Activated naive CD4-positive, alpha-beta T cell treated with anti-CD3 and anti-CD28 coated beads for 36 hours (primary cell): ENCODE measurements at places on chromosomes 11 and 22. TPM values are rescaled to one million over a fixed set of nuclear protein-coding genes. Genes with fewer than 3 reads are reported as not detected.

GRCh38 chr22:27408068-27408467 is 393.5 kb downstream of the MN1 start:
- H3K36me3 ChIP-seq, result no peaks in the 10 kb centered on the region
- no peaks in the 10 kb centered on the region for H3K4me1 ChIP-seq
- H3K27me3 ChIP-seq, result peaks cover 17% of the 10 kb centered on the region
- DNase-seq, result no peak
- no peak overlapping the region for H3K27ac ChIP-seq

DNA sequence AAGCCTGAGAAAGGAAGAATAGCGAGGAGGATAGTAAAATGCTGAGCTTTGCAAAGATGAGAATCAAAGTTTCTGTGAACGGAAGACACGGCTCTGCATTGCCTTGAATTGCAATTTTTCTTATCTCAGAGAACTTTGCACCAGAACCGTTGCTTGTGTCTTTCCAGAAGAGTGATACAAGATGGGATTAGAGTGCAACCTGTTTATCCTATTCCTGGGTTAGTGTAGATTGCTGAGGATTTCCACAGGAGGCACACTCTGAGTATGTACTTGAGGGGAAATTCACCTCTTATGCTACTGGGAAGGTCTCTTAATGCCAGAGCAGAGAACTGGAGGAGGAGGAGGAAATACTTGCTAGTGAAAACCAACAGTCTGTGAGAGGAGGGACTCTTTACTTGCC is 377.5 kb downstream of the OPCML start:
- H3K27me3 ChIP-seq, result peaks cover 6% of the 10 kb centered on the region
- H3K4me1 ChIP-seq, result no peaks in the 10 kb centered on the region
- no peak overlapping the region for H3K4me3 ChIP-seq
- no peaks in the 10 kb centered on the region for H3K36me3 ChIP-seq

- H3K27me3 ChIP-seq, result no peaks in the 10 kb centered on the region
- H3K4me1 ChIP-seq, result peaks cover 3% of the 10 kb centered on the region
- no peak overlapping the region for H3K4me3 ChIP-seq
- H3K27ac ChIP-seq, result no peak overlapping the region
Measured at GRCh38 chr11:74714904-74715303, 16.3 kb downstream of the CHRDL2 start.

GRCh38 chr11:115129473-115130289 is 374.5 kb downstream of the CADM1 start:
- no peak overlapping the region for H3K27ac ChIP-seq
- H3K4me3 ChIP-seq, result no peak overlapping the region
- peaks cover 2% of the 10 kb centered on the region for H3K27me3 ChIP-seq
- H3K4me1 ChIP-seq, result no peaks in the 10 kb centered on the region
- DNase-seq, result no peak

SMTNL1 gene
- not detected for total RNA-seq

GRCh38 chr11:105393326-105393725 is 216.5 kb upstream of the GRIA4 start:
- no peak for DNase-seq
- H3K36me3 ChIP-seq, result no peaks in the 10 kb centered on the region
- H3K27ac ChIP-seq, result no peak overlapping the region
- no peak overlapping the region for H3K4me3 ChIP-seq

MYOD1 gene
- total RNA-seq, result not detected

- DNase-seq, result no peak
- H3K27ac ChIP-seq, result no peak overlapping the region
- H3K36me3 ChIP-seq, result no peaks in the 10 kb centered on the region
- no peaks in the 10 kb centered on the region for H3K4me1 ChIP-seq
Measured at GRCh38 chr11:22415476-22415875, 77.3 kb downstream of the SLC17A6 start.

KRTAP5-11 gene
- total RNA-seq, result not detected

FAM227A gene
- total RNA-seq, result 0.35 TPM

- H3K27me3 ChIP-seq, result no peaks in the 10 kb centered on the region
- H3K4me1 ChIP-seq, result no peaks in the 10 kb centered on the region
- no peaks in the 10 kb centered on the region for H3K36me3 ChIP-seq
- no peak overlapping the region for H3K27ac ChIP-seq
- H3K4me3 ChIP-seq, result no peak overlapping the region
- no peak for DNase-seq
Measured at GRCh38 chr11:12496181-12497025, 119.0 kb downstream of the PARVA start.

IL17REL gene
- total RNA-seq, result 0.12 TPM

- no peak overlapping the region for H3K4me3 ChIP-seq
- peaks cover 5% of the 10 kb centered on the region for H3K36me3 ChIP-seq
- H3K27ac ChIP-seq, result no peak overlapping the region
- peaks cover 14% of the 10 kb centered on the region for H3K4me1 ChIP-seq
- no peaks in the 10 kb centered on the region for H3K27me3 ChIP-seq
Measured at GRCh38 chr11:62120431-62120830, 3.4 kb upstream of the INCENP start.

DNA sequence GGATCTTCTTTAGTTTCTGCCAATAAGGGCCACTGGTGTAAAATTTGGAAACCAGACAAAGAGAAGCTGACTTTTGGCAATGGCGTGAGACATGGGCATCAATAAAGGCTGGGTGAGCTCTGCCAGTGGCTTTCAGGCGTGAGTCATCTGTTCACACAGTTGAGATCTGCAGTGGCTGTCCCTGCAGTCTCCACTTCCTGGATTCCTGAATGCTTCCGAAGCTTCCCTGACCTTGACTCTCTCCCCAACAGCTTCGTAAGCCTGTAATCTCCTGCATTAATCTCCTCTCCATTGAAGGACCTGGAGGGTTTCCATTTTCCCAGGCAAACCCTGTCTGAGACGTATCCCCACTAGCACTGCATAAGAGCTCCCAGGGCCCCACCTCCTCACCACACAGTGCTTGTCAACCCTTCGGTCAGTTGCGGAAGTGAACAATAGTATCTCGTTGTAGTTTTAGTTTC is 574.7 kb downstream of the TBC1D22A start:
- H3K27me3 ChIP-seq, result peaks cover 6% of the 10 kb centered on the region
- no peaks in the 10 kb centered on the region for H3K36me3 ChIP-seq
- no peak for DNase-seq
- H3K4me3 ChIP-seq, result no peak overlapping the region
- H3K4me1 ChIP-seq, result no peaks in the 10 kb centered on the region
- H3K27ac ChIP-seq, result no peak overlapping the region

DNA sequence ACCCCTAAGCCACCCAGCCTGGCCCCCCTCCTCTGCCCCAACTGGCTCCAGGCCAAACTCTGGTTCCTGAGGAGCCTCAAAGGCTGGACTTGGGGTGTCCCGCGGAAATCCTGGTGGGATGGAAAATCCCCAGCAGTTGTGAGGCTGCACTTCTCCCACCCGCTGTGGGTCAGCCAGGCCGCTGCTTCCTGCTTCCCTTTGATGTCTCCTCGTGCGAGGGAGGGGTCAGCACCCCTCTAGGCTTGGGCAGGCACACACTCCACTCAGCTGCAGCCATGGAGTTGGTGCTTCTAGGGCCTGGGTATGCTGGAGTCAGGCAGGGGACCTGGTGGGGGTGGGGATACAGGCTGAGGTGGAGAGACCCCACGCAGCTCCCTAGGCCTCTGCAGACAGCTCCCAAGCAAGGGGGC is 12.0 kb downstream of the KCNQ1OT1 start:
- H3K36me3 ChIP-seq, result no peaks in the 10 kb centered on the region
- H3K4me3 ChIP-seq, result no peak overlapping the region

GRCh38 chr11:10658621-10659338 is 34.8 kb downstream of the IRAG1 start:
- peaks cover 6% of the 10 kb centered on the region for H3K4me1 ChIP-seq
- no peaks in the 10 kb centered on the region for H3K36me3 ChIP-seq
- no peak for DNase-seq
- no peaks in the 10 kb centered on the region for H3K27me3 ChIP-seq
- no peak overlapping the region for H3K27ac ChIP-seq

GRCh38 chr22:30605449-30606110 is 1.4 kb upstream of the TCN2 start:
- peak; percentile 69 for DNase-seq
- no peaks in the 10 kb centered on the region for H3K36me3 ChIP-seq
- no peak overlapping the region for H3K4me3 ChIP-seq
- peaks cover 33% of the 10 kb centered on the region for H3K4me1 ChIP-seq
- no peaks in the 10 kb centered on the region for H3K27me3 ChIP-seq

- H3K27me3 ChIP-seq, result peaks cover 22% of the 10 kb centered on the region
- DNase-seq, result no peak
- no peaks in the 10 kb centered on the region for H3K4me1 ChIP-seq
- H3K4me3 ChIP-seq, result no peak overlapping the region
- no peak overlapping the region for H3K27ac ChIP-seq
Measured at GRCh38 chr11:114501901-114502300, 57.8 kb downstream of the NXPE1 start.

GRCh38 chr11:88171982-88172381 is 3.3 kb downstream of the RAB38 start:
- no peak for DNase-seq
- no peak overlapping the region for H3K27ac ChIP-seq
- H3K36me3 ChIP-seq, result no peaks in the 10 kb centered on the region

DNA sequence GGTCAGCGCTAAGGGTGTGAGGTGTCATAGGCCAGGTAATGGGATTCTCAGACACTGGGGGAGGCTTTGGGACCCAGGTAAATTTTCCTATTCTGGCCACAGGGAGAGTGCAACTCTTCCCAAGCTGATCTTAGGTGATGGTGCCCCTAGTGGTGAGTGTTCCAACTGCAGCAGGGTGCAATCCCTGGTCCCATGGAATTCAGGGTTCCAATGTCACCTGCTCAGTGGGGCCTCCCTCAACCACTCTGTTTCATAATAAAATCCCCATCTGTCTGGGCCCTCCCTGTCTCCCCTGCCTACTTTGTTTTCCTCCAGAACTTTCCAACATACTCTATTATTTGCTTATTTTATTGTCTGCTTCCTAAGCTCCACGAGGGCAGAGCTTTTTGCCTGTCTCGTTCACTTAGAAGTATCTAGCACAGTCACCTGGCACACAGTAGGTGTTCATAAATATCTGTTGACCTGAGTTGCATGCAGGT is 2.9 kb upstream of the SGSM1 start:
- DNase-seq, result peak; percentile 76
- no peak overlapping the region for H3K4me3 ChIP-seq
- H3K36me3 ChIP-seq, result no peaks in the 10 kb centered on the region

- no peak overlapping the region for H3K4me3 ChIP-seq
- DNase-seq, result no peak
- H3K36me3 ChIP-seq, result peaks cover 24% of the 10 kb centered on the region
Measured at GRCh38 chr22:50216684-50217520, 16.1 kb downstream of the SELENOO start.

GRCh38 chr11:11512502-11512901 is 109.3 kb downstream of the GALNT18 start:
- no peaks in the 10 kb centered on the region for H3K36me3 ChIP-seq
- H3K4me1 ChIP-seq, result no peaks in the 10 kb centered on the region
- no peak overlapping the region for H3K27ac ChIP-seq
- no peak overlapping the region for H3K4me3 ChIP-seq
- H3K27me3 ChIP-seq, result no peaks in the 10 kb centered on the region

APIP gene
- 42.5 TPM for total RNA-seq

GRCh38 chr11:46315033-46315738 is 32.1 kb upstream of the DGKZ start:
- H3K27me3 ChIP-seq, result no peaks in the 10 kb centered on the region
- peaks cover 20% of the 10 kb centered on the region for H3K4me1 ChIP-seq
- no peak overlapping the region for H3K4me3 ChIP-seq
- H3K36me3 ChIP-seq, result no peaks in the 10 kb centered on the region
- DNase-seq, result peak; percentile 85
- no peak overlapping the region for H3K27ac ChIP-seq

GRCh38 chr11:96061730-96062129 is 137.8 kb upstream of the MTMR2 start:
- no peaks in the 10 kb centered on the region for H3K27me3 ChIP-seq
- DNase-seq, result no peak
- no peak overlapping the region for H3K4me3 ChIP-seq

- H3K4me1 ChIP-seq, result peaks cover 10% of the 10 kb centered on the region
- DNase-seq, result no peak
- no peaks in the 10 kb centered on the region for H3K27me3 ChIP-seq
- no peak overlapping the region for H3K27ac ChIP-seq
- H3K36me3 ChIP-seq, result peaks cover 22% of the 10 kb centered on the region
- H3K4me3 ChIP-seq, result no peak overlapping the region
Measured at GRCh38 chr11:108914981-108915380, 250.1 kb downstream of the DDX10 start.

NAALADL1 gene
- total RNA-seq, result 10.2 TPM

DNA sequence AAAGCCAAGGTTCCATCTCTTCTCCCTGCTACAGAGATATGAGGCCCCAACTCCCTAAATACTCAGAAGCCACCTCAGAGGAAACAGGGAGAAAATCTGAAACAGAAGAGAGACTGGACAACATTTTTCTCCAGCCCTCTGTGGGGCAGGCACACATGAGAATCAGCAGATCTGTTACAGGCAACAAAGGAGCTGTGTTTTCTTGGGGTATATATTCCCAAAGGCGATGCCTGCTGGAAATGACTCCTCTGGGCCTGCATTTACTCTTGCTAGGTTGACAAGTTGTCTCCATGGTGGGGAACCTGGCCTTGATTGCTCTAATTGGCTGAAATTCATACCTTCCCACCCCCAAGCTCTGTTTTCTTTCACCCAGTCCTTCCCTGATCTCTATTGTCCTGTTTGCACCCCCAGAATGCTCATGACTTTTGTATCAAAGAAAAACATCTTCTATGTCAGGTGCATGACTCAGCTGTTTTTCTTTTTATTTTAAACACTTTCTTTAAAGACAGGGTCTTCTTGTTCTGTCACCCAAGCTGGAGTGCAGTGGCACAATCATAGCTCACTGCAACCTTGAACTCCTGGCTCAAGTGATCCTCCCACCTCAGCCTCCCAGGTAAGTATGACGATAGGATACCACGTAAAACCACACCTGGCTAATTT is 23.5 kb upstream of the P2RY6 start:
- peaks cover 4% of the 10 kb centered on the region for H3K4me1 ChIP-seq
- H3K27me3 ChIP-seq, result no peaks in the 10 kb centered on the region
- H3K27ac ChIP-seq, result no peak overlapping the region
- no peaks in the 10 kb centered on the region for H3K36me3 ChIP-seq
- H3K4me3 ChIP-seq, result no peak overlapping the region

- no peak overlapping the region for H3K4me3 ChIP-seq
- peaks cover 4% of the 10 kb centered on the region for H3K4me1 ChIP-seq
- H3K27me3 ChIP-seq, result no peaks in the 10 kb centered on the region
- DNase-seq, result no peak
Measured at GRCh38 chr11:121329781-121330395, 37.3 kb downstream of the SC5D start.

DNA sequence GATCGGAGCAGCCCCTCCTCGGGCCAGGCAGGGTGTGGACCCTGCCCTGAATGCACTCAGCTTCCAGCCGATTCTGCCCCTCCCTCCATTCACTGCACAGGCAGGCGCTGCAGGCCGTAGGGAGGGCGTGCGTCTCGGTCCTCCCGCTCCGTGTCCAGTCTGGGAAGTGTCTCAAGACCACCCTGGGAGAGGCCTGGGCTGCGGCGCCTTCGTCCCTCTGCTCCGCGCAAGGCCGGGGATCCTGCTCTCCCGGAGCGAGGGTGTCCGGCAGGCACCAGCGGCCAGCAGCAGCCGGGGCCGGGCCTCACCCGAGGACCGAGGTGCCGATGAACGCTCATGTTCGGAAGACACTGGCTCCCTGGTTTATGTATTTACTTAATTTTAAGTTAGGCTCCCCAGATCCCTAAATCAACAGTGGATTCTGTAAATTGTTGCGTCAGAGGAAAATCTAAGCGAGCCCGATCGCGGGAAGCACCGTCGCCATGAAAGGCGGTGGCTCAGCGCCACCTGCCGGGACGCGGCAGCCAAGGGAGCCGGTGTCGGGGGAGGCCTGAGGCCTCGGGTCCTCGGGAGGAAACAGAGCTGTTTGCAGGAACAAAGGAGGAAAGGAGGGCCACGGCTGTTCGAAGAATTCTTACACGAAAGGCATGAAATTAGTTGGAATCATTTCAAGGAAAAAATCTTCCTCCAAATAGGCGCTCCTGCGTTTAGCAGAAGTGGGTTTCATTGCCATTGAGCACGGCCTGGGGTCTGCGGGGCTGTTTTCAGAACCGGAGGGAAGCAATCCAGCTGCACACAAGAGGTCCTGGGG is 195.3 kb downstream of the BRD1 start:
- DNase-seq, result peak; percentile 14
- H3K36me3 ChIP-seq, result no peaks in the 10 kb centered on the region
- H3K27me3 ChIP-seq, result no peaks in the 10 kb centered on the region
- no peak overlapping the region for H3K4me3 ChIP-seq
- peaks cover 3% of the 10 kb centered on the region for H3K4me1 ChIP-seq
